Jurkat, Clone E6-1 (cell line): ENCODE measurements at places on chromosomes 5 and 9.

DNA sequence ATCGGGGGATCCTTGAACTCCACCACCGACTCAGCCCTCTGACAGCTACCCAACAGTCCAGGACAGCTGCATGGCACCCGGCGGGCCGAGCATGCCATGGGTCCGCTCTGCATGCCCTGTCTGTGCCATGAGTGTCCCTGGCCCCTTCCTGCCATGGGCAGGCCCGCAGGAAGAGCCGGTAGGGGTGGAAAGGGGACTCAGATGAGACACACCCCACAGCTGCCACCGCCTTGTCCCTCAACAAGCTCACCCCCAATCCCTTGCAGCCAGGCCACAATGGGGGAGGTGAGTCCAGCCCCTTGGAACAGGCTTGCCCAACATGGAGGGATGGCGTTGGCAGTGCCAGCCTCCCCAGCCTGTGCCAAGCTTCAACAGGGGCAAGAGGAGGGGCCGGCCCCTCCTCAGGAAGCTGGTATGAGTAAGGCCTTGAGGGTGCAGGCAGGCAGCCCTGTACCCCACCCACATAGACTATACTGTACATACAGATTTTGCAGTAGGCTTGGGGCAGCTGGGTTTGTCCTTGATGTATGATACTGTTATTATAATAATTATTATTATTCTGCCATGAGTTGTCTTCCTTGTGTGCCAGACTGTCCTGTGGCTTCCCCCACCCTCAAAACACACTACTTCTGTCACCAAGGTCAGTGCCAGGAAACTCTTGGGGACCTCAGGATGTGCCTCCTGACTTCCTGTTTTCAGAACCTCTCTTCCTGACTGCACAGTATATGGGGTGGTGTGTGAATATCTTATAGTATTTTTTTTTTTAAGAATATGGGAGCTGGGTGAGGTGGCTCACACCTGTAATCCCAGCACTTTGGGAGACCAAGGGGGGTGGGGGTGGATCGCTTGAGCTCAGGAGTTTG lies 12.0 kb upstream of the SLC34A1 start:
- no peak for DNase-seq

GRCh38 chr5:37198842-37199241 lies 50.3 kb downstream of the CPLANE1 start:
- no peak for DNase-seq

DNA sequence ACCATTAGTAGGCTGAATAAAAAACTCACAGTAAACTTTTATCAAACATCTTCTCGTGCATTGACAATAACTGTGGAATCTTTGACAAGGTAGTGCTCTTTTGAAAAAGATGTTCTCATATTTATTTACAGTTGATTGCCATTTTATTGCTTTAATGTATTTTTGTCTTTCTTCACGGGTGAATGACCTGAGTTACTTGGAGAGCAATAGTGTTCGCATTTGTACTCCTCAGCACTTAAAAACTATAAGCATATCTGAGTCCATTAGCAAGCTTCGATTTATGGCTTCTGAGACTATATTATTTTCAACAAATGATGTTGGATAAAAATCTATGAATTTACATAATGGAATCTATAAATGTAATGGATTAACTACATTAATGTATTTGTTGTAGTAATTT lies 1012.3 kb downstream of the CDH9 start:
- no peak for DNase-seq

DNA sequence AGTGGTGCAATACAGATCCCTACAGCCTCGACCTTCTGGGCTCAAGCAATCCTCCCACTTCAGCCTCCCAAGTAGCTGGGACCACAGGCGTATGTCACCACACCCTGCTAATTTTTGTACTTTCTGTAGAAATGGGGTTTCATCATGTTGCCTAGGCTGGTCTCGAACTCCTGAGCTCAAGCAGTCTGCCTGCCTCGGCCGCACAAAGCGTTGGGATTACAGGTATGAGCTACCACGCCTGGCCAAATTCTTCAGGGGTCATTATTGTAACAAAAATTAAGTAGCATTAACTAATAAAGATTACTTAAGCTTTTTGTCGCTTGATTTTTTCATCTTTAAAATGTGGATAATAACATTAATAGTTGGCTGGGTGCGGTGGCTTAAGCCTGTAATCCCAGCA lies 195.3 kb upstream of the IER5L start:
- DNase-seq: no peak

DNA sequence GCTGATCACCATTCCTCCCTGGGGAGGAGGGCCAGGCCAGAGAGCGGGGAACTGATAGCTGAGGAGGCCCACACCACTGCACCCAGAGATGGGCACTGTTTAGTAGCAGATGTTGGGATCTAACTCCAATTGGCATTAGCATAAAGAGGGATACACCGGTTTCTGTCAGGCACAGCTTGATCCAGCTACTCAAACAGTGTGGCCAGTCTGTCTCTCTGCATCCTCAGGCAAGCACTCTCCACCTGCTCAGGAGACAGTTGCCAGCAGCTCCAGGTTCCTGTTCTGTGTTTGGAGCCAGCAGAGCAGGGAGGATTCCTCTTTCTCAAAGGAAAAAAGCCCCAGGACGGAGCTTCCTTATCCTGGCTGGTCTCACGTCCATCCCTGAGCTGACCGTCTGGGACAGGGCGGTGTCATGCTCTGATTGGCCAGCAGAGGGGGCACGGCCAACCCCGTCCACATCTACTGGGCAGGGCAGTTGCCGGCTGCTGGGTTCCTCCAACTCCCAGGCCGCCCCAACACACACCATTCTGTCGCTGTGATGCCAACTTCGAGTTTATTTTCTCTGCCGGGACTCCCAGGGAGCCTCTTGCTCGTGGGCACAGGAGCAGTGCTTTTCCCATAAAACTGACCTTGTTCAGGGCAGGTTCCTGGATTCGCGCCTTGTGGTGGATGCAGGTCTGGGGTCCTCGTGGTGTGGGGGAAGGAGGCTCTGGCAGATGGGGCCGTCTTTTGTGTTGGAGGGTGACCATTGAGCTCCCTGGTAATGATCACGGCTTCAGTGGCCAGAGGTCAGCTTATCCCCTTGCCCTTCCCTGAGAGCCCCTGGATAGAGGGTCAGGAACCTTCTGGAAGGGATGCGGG lies 47.9 kb downstream of the COL5A1 start:
- no peak for DNase-seq

GRCh38 chr5:150641006-150641570 lies 628 bp downstream of the SYNPO start:
- no peak for DNase-seq
